ENCODE measurements at places on chromosomes 6 and 20. TPM values are rescaled to one million over a fixed set of nuclear protein-coding genes. Genes with fewer than 3 reads are reported as not detected.

GRCh38 chr6:40573221-40573620 lies 13.9 kb downstream of the LRFN2 start:
- DNase-seq: no peak

GRCh38 chr6:126803769-126804168 lies 314.7 kb upstream of the RSPO3 start:
- DNase-seq: no peak

- no peak for DNase-seq
Observed at GRCh38 chr6:6753301-6753700, 164.8 kb downstream of the LY86 start.

DNA sequence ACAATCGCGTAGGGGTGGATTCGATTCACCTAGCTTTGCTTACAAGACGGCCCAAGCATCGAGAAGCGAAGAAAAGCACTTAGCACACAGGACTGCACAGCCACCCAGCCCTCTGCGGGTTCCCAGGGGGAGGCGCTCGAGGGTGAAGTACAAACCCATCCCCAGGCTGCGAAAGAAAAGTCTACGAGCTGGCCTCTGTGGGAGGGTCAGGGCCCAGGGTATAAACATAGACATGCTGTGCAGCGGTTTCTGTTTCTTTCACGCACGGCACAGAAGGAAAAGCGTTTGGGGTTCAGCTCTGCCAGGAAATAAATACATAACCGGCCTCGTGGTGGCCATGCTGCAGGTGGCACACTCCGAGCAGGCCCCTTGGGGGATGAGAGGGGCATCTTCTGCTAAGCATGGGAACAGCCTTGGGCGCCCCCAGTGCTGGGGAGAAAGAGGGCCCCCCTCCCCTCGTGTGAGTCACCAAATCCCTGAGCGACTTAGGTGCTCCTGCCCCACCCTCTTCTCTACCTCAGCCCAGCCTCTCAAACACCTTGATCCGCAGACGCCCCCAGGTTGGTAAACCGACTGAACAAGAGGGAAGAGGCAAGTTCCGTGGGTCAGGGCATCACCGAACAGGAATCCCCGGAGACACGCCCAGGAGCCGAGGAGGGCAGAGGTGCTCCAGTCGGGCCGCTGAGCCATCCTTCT lies 91.6 kb upstream of the RIPOR2 start:
- DNase-seq: no peak

DNA sequence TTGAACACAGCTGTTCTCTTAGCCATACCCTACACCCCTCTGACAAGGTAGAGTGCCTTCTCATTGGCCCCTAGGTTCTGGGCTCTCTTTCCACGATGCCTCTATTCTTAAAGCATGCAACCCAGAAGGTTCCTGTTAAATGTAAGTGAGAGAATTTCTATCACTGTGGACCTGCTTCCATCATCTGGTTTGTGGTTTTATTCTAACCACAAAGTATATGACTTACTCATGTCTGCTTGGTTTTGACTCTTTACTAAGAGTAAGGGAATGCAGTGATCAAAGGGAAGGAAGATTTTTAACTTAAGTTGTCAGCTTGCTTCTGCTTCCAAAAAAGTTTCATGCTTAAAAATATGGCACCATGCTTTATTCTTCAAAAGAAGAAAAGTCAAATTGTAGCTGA lies 80.2 kb downstream of the ANKEF1 start:
- no peak for DNase-seq

DNA sequence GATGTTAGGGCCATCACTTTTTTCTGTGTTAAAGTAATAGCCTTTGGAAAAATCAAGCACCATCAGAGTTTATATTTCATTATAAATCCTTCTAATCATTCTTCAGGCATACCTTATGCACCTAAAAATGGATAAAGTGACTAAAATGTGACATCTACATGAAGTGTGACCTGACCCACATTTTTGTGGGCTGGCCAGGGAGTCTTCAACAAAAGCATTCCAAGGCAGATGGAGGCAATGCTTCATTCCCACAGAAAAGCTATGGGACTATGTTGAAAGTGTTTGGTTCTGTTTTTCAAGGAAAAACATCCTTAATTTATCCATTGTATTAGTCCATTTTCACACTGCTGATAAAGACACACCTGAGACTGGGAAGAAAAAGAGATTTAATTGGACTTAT lies 58.8 kb upstream of the LTV1 start:
- DNase-seq: no peak

DNA sequence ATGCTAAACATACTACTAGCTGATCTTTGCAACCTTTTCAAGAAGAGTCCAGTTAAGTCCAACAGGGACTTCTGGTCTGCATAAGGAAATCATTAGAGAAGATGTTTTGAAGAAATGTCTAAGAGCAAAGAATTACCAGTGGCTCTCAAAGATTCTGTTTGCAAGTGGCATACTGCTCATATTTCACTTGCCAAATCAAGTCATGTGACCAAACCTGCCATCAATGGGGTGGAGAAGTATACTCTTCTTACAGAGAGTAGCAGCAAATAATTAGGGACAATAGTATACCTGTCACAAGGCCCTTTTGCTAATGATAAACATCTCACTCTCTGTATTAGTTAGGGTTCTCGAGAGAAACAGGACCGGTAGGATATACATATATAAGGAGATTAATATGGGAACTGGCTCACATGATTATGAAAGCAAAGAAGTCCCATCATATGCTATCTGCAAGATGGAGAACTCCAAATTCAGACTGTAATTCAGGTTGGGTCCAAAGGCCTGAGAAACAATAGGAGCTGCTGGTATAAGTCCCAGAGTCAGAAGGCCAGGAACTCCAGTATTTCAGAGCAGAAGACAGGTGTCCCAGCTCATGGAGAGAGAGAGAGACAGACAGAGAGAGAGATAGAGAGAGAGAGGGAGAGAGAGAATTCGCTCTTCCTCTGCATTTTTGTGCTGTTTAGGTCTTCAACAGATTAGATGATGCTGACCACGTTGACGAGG lies 111.5 kb downstream of the LCA5 start:
- no peak for DNase-seq

GRCh38 chr6:166751051-166751595 lies 124.1 kb upstream of the RPS6KA2 start:
- peak; percentile 34 for DNase-seq

GRCh38 chr6:84442208-84442607 lies 214.8 kb upstream of the CEP162 start:
- no peak for DNase-seq

GRCh38 chr20:57061051-57061900 lies 205.2 kb downstream of the BMP7 start:
- peak; percentile 66 for DNase-seq

- DNase-seq: no peak
Observed at GRCh38 chr6:16712255-16712930, 48.9 kb downstream of the ATXN1 start.

GRCh38 chr6:124076336-124077048 lies 272.8 kb downstream of the NKAIN2 start:
- DNase-seq: no peak

- DNase-seq: no peak
Observed at GRCh38 chr6:148328876-148329555, 13.6 kb upstream of the SASH1 start.

GRCh38 chr20:50368813-50369224 lies 141.4 kb upstream of the PTPN1 start:
- DNase-seq: no peak

GRCh38 chr6:100573166-100573565 lies 108.4 kb upstream of the SIM1 start:
- no peak for DNase-seq

DNA sequence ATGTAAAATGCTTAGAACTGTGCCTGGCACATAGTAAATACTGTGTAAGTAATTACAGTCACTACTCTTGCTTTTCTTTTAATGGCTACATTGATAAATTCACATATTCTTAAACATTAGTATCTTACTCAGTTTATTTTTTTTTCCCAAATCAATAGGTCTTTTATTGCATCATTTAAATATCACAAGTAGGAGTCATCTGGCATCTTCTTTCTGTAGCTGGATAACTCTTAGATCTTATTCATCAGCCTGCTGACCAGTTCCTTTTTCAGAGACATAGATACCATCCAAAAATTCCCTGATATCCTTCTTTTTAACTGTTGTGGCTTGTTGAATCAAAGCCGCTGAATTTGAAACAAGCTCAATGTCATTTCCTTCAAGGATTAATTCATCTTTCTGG lies 20.0 kb upstream of the PHF3 start:
- no peak for DNase-seq

GRCh38 chr6:141528596-141528995 lies 604.1 kb upstream of the GJE1 start:
- DNase-seq: no peak

- DNase-seq: no peak
Observed at GRCh38 chr6:34953061-34954025, 64.3 kb downstream of the ANKS1A start.

GRCh38 chr20:32357375-32357868 lies 709 bp upstream of the ASXL1 start:
- DNase-seq: no peak

DNA sequence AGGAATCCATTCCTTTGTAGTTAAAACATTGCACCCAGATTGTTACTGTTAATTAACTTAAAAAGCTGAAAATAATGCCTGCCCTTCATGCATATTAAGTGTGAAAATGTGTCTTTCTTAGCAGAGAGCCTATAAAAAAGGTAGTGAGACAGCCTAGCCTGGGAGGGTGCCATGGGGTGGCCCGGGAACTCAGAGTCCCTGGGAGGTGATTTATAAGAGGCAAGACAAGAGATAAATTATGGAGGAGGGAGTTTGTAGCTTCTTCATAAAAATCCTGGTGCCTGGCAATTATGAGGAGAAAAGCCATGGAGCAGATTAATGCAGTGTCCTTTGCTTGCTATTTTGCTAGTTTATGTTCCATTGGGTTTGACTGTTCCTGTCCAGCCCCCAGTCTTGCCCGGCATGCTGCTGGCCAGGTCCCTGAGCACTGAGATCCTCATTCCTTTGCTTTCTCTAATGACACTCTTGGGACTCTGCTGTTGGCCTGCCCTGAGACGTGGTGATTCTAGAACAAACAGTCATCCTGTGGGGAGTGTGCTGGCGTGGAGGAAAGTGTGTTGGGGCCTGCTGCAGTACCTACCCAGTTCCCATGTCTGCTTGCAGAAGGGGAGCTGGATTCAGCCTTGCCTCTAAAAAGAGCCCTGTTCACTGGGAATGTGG lies 4.2 kb downstream of the MLN start:
- no peak for DNase-seq

DNA sequence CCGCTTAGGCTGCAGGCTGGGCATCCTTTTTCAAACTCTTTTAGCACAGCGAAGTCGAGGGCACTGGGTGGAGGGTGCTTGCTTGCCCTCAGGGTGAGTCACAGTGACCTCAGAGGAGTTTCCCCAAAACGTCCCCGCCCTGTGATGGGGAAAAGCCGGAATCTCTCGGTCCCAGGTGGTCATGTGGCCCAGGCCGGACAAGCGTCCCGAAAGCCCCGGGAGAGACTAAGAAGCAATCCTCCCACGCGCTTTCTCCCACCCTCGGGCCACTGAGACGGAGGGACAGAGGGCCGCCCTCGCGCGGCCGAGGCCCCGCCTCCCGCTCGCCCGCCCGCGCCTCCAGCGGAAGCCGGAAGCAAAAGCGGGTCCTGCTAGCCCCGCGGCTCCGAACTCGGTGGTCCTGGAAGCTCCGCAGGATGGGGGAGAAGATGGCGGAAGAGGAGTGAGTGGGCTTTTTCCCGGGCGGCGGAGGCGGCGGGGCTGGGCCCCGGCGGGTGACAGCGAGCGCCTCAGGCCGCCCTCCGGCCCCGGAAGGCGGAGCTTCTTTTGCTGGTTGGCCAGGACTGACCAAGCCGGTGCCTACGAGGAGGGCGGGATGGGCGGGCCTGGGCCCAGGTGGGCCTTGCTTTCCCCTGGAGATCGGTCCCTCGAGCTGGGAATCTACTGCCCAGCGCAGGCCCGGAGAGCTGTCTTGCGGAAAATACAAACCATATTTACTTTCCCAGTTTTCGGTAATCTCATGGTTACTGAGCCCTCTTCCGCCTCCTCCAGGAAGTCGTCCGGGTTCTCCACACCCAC lies at the start of gene SLC9A8:
TSS of gene SLC9A8 (plus strand) at position 322 of the 798 bp plus-strand sequence. CDS start at position 417, 95 bp downstream.
- peak; percentile 97 for DNase-seq

DNA sequence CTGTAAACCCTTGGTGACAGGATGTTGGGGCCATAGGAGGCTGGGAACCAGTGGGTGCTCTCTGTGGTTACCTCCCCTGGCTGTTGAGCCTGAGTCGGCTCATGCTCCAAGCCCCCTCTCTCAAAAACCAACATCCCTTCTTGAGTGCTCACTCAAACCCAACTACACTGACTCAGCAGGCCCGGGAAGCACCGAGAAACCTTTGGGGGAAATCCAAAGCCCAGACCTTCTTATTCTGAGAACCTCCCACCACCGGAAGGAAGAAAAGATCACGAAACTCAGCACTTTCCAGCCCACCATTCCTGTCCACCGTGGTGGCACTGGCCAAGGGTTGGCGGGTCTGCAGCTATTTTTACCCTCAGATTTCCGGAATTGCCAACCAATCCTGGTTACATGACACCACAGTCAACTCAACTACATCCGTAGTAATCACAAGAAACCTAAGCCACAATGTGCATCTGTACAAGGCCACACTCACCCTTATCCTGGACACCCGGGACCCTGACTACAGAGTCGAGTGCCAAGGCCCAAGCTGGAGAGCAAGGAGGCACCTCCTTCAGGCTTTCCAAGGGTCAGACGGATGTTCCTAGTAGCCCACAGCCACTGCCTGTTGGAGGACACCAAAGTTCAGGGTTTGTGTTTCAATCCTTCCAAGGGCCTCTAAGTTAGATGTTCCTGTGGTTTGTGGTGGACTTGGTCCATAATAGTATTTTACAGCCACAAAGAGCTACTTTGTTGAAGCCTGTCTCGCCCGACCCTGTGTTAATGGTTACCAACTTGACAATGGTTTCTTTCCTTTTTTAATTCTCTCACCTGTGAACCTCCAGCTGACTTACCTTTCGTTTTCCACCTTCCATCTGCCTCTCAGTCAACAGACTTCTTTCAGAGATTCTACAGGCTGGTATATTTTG lies 317.0 kb downstream of the CDC5L start:
- no peak for DNase-seq

DNA sequence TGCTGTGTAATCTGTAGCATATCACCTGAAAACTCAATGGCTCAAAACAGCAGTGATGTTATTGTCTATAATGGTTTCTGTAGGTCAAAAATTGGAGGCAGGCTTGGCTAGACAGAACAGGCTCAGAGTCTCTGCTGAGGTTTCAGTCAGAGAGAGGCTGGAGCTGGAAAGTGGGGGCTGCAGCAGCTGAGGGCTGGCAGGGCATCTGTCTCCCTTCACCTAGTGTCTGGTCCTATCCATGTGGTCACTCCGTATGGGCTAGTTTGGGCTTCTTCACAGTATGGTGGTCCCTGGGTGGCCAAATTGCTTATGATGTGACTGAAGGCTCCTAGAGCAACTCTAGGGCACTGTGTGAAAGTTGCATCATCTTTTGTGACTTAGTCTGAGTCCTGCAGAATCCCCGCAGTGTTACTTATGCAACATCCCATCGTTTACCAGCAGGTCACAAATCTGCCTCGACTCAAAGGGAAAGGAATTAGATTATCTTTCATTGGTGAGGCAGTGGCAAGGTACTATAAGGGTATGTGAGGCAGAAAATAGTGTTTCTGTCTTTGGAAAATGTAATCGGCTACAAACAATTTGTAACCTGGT lies 497.0 kb downstream of the EPHA7 start:
- no peak for DNase-seq

Gene CAGE1
- not detected for total RNA-seq

Gene SLA2
- total RNA-seq: 1.5 TPM

Gene B3GAT2
- total RNA-seq: not detected

Gene MEP1A
- 0.09 TPM for total RNA-seq

Gene ENPP3
- 2.0 TPM for total RNA-seq

Gene SYTL3
- 16.0 TPM for total RNA-seq

Gene HRH3
- total RNA-seq: not detected

Gene EEF1A2
- total RNA-seq: 18.1 TPM

Gene DDO
- 3.6 TPM for total RNA-seq

Gene PROKR2
- total RNA-seq: not detected

Measured in kidney (tissue), 22 donors.